Glomerular endothelial cell (primary cell): ENCODE measurements at places on chromosomes 6 and 20.
A peak's percentile ranks its signal among the peaks of the same experiment; 100 is the strongest.

DNA sequence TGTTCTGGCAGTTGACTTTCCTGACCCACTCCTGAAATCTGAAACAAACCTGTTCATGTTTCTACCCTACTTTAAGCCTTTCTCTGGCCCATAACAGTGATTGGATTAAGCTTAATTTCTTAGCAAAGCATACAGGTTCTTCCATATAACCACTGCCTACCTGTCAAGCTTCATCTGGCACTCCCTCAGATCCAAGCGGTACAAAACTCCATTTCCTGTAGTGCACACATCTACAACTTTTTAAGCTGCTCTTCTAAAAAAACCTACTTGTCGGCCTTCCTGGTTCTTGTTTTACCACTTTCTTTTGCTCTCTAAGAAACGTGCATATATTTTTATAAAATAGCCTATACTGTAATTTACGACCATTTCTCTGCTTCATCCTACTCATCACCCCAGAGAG is 916 bp upstream of the PPP1R11 start:
- DNase-seq, result no peak

DNA sequence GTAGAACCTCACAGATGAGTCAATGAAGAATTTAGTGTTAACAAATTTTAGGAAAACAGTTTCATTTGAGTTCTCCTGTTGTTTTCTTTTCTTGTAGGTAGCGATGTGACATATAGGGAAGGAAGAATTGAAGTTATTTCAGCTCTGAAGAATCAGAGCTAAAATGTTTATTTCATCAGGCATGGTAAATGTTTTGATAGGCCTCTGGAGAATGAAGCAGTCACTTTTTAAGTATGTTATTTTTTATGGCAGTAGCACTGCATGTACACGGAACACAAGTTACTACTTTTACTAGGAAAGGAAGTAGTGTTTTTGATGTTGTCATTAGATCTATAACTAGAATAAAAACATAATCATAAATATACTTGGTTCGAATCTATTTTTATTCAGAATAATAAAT is 1357.3 kb upstream of the CITED2 start:
- DNase-seq, result no peak

DNA sequence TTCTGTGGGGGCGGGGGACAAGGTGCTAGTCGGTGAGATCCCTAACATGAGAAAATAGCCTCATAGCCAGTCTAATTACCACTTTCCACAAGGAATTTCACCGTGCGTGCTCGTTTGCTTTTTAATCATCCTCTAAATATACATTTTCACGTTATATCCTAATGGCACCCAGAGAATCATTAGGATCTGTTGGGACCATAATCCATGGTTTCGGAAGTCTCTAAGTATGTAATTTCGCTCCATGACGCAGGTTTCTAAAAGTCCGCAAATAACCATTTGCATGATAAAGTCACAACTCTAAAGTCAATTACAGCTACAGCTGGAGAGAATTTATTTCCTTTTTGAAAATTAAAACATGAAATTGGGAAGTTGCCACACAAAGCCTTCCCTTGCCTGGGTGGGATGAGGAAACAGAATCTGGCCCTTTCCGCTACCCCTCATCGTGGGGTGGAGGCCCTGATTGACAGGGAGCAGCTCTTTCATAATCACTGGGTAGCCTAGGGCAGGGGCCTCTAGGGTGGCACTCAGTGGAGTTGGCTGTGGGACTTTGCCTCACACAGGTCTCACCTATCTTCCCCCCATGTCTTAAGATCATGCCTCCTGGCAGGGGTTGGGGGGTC is 81.9 kb downstream of the LRFN2 start:
- DNase-seq, result no peak

DNA sequence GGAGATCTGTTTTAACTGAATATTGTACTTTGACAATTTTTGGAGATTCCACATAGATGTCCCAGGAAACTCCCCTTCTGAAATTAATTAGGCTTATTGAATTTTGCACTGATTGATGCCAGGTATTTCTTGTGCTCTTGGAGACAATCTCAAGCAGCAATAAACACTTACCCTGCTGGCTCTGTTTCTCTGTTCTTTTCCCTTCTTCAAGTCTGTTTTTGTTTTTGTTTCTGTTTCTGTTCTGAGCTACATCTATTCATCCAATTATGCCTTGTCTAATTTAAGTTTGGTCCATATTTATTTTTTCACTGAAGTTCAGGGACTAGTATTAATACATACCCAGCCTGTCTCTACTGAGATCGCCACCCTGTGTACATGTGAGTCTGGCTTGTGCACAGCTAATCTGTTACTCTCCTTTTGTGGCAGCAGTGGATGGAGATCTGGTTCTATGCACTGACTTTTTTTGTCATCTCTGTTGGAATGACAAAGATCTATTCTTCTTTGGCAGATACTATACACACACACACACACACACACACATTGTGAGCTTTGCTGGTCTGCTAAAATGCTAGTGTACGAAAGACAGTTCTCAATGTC is 51.9 kb downstream of the IL22RA2 start:
- no peak for DNase-seq

- no peak for DNase-seq
These were observed 30.1 kb upstream of the SLC16A10 start for GRCh38 chr6:111057074-111057752.

DNA sequence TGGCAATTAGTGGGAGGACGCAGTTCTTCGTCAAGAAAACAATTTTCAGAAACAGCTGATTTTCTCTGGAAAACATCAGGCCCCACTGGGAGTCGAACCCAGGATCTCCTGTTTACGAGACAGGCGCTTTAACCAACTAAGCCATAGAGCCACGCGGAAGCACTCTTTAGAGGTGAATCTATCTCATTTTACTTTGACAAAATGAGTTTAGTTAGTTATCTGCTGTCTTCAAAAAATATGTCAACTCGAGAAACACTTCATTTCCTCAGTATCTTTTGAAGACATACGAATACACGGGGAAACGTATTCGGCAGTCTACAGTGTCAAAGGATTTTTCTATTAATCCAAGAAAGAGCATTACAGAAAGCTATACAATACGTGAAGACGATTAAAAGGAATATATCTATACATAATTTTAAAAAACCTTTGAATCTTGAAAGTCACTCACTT is 26.7 kb downstream of the GPX6 start:
- peak; percentile 61 for DNase-seq

GRCh38 chr6:149342525-149342924 is 25.0 kb downstream of the TAB2 start:
- DNase-seq, result no peak
